ENCODE measurements at places on chromosomes 11 and 22.

GRCh38 chr11:34957606-34958005, 41.2 kb downstream of the PDHX start:
- no peak for DNase-seq

DNA sequence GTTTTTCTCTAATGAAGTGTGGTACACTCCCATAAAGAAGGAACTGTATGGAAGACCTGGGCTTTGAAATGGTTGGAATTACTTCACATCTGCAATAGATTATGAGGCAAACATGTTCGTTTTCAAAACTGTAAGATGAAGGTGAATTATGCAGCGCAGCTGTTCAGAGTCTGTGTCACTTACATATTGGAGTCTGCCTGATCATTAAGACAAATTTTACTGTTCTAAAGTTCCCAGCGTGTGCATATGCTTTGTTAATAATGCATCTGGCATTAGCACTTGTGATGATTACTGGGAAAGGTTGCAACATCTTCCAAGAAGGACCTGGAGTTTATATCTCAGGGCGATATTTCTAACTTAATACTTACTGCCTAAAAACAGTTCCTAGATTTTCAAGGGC, 255.2 kb upstream of the ZC3H12C start:
- DNase-seq, result no peak

DNA sequence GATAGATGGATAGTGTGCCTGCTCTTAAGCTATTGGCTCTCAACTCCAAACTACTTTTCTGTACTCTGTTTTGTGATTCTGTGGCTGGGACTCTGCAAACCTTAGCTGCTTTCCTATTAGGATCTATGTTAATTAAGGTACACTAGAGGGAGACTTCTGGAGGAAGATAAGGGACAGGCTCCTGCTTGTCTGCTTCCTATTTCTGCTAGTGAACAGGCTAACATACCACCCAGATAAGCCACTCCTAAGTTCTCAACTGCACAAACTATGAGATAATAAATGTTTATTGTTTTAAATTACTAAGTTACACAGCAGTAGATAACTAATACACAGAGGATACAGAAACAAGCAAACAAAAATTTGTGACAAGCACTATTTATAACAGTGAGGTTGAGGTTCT, 10.2 kb upstream of the NXPE2 start:
- no peak for DNase-seq

GRCh38 chr11:115132436-115133228, 371.6 kb downstream of the CADM1 start:
- no peak for DNase-seq

- no peak for DNase-seq
Observed at GRCh38 chr22:38432264-38432663, 22.7 kb downstream of the KCNJ4 start.

DNA sequence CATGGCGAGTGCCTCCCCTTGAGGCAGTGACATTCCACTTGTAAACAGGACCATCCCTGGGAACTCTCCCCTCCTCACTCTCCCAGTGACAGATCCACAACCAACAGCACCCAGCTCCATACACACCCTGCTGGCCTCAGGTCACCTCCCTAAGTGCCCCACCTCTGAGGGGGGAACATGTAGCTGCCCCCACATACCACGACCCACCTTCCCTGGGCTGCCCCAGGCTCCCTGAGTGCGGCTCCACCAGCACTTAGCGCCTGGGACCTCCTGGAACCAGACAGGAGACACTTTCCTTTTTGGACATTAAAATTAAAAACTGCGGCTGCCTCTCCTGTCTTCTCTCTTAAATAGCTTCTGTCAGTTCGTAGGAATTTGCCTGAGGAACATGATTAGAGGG, 1140.1 kb downstream of the BRD1 start:
- DNase-seq, result no peak

DNA sequence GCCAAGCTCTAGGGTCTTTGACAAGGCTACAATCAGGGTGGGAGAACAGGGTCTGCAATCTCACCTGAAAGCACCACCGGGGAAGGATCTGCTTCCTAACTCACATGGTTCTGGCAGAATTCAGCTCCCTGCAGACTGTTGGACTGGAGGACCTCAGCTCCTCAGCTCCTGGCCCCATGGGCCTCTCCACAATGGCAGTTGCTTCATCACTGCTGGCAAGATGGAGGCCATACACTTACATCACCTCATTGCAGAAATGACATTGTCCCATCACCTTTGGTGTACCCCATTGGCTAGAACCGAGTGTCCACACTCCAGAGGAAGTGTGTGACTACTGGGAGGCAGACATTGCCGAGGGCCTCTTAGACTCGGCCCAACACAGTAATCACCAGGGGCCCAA, 20.9 kb upstream of the MPPED1 start:
- DNase-seq, result no peak

DNA sequence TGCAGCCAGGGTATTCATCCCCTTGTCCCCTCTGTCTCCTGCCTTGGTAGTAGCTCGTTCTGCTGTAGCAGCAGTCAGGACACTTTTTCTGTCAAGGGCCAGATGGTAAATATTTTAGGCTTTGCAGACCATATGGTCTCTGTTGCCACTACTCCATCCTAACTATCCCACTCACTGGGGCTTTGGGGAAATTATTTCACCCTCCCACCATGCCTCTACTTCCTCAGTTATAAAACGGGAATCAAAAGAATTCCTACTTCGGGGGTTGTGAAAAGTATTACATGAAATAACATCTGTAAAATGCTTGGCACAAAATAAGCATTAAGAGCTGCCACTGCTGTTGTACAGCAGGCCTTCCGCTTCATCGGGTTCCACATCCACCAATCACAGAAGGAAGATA, 89.9 kb upstream of the LDLRAD3 start:
- DNase-seq, result no peak
